ENCODE measurements at places on chromosomes 12 and 14.

GRCh38 chr12:5390174-5390799, 41.6 kb upstream of the NTF3 start:
- peak; percentile 49 for DNase-seq

GRCh38 chr12:49885663-49886461, 17.8 kb downstream of the FAIM2 start:
- DNase-seq = no peak

DNA sequence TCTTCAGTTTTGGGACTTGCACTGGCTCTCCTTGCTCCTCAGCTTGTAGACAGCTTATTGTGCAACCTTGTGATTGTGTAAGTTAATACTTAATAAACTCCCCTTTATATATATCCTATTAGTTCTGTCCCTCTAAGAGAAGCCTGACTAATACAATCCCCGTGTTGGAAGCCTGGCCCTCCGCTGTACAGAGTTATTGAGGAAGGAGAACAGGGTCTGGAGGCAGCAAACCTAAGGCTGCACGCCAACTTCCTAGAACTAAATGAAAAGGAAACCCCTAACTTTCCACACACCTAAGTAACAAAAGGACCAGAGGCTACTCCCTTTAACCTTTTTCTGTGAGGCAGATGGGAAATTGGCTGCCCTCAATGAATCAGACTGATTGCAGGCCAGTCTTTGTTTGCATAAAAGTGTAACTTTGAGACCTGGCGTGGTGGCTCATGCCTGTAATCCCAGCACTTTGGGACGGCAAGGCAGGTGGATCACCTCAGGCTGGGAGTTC, 42.6 kb upstream of the LIMA1 start:
- DNase-seq = no peak

- no peak for DNase-seq
Observed at GRCh38 chr12:54304187-54304810, 3.5 kb upstream of the NFE2 start.

DNA sequence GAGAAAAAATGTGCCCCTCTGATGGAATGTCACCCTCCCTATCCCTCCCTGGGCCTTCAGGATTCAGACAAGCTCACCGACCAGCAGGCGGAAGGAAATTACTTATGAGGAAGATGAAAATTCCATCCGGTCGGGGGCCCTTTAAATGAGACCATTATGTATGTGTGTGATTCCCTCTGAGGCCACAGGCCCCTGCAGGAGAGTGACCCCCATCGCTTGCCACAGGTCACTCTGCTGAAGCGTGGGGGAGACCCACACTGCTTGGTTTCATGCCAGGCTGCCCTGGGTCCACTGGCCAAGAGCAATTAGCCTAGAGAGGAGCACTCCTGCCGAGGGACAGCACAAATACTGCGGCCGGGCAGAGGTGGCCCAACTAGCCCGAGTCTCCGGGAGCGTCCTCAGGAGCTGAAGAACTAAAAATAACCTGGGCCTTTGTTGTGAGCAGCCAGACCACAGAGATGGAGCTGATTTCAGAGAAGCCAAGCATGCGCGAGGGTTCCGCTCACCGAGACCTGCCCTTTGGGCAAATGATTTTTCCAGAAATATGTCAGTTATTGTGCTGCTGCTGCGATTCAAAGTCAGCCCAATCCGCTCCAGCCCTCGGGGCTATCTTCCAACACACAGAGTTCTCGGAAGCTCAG, 276.4 kb downstream of the DPF3 start:
- peak; percentile 59 for DNase-seq

DNA sequence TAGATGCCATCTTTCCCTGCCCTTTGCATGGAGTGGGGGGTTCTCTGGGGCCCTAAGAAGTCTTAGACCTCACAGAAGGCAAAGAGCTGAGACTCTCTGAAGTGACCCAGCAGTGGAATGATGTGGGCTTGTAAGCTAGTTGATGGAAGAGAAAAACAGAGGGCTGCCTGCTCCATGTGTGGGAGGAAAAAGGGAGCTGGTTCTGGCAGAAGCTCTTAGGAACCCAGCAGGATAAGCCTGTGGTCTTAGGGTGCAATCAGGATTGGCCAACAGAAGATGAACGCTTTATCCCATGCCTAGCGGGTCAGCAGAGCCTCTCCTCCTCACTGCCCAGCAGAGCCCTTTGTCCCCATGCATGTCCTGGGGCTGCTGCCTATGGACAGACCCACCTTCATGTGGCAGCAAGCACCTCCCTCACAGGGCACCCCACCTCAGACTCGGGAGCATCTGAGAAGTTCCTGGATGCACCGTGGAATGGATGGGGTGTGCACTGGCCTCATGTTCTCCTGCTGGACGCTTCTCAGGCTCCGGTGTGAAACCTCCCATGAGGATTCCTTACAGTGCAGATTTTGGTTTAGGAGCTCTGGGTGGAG, 152.7 kb downstream of the ADGRD1 start:
- no peak for DNase-seq

GRCh38 chr12:19431407-19432308, 7.6 kb upstream of the AEBP2 start:
- DNase-seq = peak; percentile 87

DNA sequence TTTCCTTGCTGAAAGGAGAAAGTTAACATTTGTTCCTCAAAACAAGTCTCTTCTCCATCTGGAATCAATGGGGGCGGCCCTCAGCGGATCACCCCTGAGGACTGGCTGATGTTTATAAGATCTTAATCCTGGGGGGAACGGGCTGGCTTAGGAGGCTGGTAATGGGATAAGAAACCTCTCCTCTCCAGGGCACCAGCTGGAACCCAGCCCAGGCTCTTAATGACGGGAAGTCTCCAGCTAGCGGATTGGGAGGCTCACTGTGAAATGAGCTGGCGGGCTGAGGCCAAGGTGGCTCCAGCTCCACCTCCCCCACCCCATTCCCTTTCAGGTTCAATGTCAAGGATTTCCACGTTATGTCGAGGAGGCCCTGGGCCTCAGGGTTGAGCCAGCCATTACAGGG, 1133.0 kb downstream of the VRK1 start:
- DNase-seq = no peak

- DNase-seq = peak; percentile 36
Observed at GRCh38 chr12:18391151-18391550, 129.8 kb downstream of the PIK3C2G start.

DNA sequence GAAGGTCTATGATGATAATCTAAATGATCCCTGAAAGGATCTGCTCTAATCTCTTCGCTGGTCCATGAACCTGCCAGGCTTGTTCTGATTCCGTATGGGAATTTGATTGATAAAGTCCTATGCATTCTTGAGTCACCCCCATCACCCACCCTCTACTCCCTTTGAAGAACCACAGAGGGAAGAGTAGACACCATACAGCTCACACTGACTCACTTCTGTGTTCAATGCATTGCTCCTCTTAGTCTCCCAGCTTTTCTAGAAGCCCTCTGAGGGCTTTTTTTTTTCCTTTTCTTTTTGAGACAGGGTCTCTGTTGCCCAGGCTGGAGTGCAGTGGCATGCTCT, 18.5 kb upstream of the GPRC5A start:
- DNase-seq = peak; percentile 69

DNA sequence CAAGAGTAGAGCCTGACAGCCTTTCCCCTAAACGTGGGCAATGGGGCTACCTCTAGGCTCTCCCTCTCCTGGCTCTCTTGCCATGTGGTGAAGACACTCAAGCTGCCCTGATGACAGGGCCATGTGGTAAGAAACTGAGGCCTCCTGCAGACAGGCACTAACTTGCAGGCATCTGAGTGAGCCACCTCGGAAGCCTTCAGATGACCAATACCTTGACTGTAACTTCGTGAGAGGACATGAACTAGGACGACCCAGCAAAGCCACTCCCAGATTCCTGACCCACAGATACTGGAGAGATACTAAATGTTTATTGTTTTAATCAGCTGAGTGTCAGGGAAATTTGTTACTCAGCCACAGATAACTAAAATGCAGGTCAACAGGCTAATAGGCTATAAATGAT, 96.4 kb downstream of the EFCAB11 start:
- DNase-seq = no peak

DNA sequence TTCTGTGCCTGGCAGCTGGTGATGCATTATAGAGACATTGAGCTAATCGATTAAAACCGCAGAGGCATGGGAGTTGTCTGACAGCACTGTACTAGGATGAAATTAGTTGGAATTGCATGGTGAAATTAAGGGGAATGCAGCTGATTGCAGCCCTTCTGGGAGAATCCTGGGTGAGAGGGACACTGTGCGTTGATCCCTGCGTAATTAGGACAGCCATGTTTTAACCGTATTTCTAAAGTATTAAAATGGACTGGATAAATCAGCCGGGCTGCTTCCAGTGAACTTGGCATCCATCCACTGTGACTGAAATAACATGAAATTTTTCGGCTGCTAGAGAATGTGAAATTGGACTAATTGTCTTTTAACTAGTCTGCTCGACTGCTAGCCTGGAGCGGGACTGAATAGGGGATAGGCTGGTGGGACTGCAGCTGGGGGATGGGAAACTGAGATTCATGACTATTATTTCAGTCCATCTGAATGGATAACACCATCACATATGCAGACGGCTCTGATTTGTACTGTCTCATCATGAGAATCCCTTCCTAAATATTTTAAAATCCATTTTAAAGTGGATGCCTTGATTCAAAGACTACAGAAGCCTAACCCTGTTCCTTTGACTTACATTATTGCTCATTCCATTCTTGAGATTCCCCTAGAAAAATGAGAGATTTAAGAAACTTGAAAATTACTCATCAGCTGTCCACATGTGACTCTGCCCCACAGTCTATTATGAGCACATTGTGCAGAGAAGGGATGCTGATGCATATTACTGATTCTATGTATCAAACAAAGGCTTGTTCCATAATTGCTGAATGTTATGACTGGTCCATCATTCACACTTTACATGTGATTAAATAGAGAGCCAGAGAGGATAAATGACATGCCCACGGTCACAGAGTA, 343.9 kb downstream of the NPAS3 start:
- no peak for DNase-seq

DNA sequence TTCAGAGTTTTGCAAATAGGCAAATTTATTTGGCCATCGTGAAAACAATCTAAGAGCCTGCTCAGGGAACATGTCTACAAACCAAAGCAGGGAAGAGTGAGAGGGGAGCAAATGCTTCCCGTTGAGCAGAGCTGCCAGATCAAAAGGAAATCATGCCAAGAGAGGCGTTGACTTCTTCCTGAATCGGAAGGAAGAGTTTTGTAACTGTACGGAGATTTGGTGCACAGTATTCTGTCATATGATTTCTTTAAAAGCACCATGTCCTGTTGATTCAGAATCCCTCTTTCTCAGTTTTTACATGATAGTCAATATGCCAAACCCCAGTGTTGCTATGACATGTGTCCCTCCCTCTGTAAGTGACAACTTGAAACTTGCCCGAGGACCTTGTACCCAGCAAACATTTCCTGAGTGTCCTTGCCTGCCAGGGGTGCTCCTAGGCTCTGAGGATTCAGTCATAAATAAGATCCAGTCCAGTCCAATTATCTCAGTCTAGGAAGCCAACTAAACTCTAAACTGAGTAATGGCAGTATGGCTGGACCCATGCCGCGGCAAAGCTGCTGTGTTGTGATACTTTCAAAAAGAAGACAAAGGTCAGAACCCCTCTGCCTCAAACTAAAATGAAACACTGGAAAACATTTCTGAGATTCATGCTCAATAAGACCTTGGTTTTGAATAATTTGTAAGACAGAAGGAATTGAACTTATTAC, 300.1 kb upstream of the FKBP4 start:
- DNase-seq = no peak

GRCh38 chr14:56422703-56423213, 156.8 kb upstream of the TMEM260 start:
- peak; percentile 63 for DNase-seq

- no peak for DNase-seq
Observed at GRCh38 chr14:77607741-77608302, 8.6 kb downstream of the SPTLC2 start.

- no peak for DNase-seq
Observed at GRCh38 chr12:62931477-62931876, 3.5 kb downstream of the PPM1H start.

DNA sequence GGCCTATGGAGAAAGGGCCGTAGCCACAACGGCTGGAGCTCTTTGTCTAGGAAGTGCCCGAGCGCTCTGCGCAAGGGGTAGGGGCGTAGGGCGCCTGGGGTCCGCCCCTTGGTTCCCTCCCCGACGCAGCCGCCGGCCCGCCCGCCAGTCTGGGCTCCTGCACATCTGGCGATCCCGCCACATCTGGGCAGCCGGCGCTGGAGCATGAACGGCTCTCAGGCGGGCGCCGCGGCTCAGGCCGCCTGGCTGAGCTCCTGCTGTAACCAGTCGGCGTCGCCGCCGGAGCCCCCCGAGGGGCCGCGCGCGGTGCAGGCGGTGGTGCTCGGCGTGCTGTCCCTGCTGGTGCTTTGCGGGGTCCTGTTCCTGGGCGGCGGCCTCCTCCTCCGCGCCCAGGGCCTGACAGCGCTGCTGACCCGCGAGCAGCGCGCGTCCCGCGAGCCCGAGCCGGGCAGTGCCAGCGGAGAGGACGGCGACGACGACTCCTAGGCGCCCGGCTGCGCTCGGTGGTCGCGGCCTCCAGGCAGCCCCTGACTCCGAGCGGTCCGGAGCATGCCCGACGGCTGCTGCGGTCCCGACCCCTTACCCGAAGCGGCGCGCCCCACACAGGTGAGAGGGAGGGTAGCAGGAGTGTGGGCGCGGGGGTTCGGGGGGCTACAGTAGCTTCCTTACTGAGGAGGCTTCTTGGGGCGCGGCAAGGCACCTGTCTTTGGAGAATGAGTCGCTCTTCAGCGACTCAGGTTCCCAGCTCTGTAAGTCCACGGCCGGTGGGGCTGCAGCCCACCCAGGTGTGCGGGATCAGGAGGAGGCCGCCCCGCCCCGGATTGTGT, at the start of gene SMIM41:
SMIM41 (plus strand) TSS at position 129 of the 827 bp plus-strand sequence; CDS start at position 205, 76 bp downstream.
- no peak for DNase-seq

Measured in fibroblast of skin of right quadriceps (primary cell).